ENCODE measurements at places on chromosomes 4 and X.

GRCh38 chr4:184706453-184706852 is 27.4 kb downstream of the CENPU start:
- no peak for DNase-seq

DNA sequence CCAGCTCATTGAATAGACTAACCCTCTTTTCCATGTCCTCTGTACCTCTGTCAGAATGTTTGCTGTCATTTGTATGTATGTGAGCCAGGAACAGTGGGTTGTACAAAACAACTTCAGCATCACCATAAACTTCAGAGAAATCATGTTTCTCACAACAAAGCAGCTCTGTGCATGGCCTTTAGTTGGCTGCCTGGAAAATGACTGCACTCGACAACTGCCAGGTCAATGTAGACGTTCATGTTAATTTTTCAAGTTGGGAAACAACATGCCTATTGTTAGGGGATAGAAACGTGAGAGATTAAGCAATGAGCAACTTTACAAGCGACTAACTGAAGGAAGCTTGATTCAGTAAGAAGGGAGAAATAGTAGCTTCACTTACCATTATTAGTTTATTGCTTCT is 17.9 kb upstream of the CXCL11 start:
- DNase-seq: no peak

- DNase-seq: no peak
Observed at GRCh38 chrX:67353651-67354370, 190.0 kb upstream of the AR start.

DNA sequence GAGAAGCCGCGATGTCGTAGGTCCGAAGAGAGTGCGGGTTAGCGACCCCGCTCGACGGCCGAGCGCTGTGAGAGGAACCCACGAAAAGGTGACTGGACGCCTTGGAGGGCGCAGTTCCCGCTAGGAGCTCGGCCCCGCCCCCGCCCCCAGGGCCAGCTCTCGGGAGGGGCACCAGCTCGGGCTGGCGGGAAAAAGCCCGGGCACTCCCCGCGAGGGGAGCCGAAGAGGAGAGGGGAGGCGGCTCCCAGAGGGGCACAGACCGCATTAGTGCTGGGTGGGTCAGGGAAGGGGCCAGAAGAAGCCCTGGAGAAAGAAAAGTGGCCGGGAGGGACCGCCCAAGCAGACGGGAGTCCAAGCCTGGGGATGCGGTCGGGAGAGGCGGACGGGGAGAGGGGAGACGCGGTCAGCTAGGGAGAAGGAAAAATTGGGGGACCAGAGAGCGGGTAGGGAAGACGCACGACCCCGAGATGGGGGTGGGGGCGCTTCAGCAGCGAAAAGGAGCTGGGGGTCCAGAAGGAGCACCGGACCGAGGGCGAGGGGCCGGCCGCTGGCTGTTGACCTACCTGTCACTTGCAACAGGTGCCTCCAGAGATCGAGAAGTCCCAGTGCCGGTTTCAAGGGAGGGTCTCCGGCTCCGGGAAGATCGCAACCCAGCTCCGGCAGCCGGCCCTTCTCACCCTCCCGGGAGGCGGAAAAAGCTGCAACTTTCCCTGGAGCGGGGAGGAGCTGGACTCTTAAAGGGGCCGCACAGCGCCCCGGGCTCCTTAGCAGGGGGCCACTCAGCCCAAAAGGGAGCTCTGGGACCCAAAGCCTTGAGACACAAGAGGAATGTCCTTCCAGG is at the start of gene SYTL4:
Gene SYTL4, minus strand, starts transcription at position 681 of the 841 bp plus-strand sequence. CDS start 30,084 bp downstream, outside the sequence.
- DNase-seq: no peak

DNA sequence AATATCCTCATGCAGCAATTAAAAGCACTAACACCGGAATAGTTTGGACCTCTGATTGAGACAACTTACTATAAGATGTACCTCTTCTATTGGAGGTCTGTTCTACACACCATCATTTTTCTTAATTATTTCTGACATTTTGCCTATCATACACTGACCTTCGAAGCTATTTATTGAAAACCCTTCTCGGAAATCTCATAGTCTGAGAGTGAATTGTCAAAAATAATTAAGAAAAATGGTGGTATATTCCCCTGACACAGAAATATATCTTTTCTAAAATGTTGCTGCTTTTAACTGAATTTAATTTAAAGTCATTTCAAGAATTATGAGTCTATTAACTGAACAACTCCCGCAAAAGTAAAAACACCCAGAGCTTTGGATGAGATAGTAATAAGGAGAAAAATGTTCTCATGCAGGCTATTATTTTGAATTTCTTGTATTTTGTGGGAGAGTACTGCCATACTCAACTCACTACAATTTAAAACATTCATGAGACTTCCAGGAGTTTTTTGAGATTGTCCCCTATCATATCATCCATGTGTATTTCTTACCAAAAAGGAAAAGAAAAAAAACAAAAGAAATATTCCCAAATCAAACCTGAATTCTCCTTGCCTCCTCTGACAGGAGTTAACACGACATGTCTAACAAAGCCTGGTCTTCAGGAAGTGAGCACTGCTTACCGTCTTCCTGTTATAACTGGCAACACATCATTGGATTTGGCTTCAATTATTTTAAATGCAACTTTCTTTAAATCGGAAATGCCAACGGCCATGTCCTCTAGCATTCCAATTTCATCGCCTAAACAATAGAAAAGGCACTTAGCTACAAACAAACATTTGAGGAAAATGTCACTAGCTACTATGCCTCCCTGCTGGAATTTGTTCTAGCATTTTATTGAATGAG is 485.3 kb downstream of the IL15 start:
- DNase-seq: no peak

DNA sequence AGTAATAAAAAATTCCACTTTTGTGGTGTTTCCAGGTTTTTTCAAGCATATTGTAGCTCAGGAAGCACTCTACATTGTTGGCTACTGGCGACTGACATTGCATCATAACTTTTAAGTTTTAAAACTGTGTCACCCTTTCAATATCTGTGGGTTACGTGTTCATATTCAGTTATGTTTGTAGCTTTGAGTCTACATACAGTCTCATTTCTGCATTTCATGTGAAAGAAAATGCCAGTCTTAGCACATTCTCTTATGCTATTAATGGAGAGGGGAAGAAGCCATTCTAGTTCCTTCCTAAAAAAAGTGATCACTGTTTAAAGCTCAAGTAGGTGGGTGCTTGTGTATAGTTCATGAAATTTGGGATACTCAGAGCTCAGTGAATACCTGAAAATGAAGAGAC is 38.1 kb downstream of the DIAPH2 start:
- DNase-seq: no peak

DNA sequence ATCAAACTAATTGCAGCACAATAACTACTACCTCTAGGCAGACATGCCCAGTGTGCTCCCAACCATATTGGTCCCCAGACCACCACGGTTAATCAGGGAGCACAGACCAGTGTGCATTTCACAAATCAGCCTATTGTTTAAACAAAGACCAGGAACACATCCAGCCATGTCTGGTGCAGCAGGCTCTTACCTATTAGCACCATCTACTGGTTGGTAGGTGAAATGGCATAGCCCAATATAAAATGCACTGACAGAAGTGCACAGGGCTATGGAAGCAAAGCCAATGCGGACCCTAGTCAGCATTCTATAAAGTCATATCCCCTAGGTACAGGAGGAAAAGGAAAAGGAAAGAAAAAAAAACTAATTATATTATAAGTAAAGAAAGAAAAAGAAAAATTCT is 15.5 kb upstream of the CYLC1 start:
- DNase-seq: peak; percentile 60

DNA sequence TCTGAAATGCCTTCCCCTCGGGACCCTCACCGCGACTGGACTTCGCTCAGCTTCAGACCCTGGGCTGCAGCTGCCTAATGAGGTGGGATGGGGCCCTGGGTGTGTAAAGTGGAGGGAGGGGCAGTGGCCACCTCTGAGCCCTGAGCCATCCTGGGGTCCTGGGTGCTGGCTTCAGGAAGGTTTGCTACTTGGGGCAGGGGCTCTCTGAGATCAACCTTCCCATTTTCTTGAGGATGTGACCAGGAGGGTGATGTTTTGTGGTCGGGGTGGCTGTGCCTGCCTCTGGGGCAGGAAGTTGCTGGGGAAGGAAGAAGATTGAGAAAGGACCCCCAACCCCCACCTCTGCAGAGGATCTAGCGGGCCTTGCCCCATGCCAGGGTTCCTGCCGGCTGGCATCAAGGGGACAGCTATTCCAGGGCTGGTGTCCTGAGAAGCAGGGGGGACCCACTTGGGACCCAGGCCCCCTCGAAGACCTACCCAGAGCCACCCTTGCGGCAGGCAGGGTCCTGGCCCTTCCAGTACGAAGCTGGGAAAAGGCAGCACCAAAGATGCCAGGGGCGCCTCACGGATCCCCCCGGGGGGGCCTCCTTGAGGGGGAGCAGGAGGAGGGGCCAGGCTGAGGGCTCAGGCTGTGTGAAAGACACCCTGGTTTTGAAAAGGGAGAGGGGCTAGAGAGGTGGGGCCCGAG is 6.5 kb downstream of the SH3BP2 start:
- no peak for DNase-seq

DNA sequence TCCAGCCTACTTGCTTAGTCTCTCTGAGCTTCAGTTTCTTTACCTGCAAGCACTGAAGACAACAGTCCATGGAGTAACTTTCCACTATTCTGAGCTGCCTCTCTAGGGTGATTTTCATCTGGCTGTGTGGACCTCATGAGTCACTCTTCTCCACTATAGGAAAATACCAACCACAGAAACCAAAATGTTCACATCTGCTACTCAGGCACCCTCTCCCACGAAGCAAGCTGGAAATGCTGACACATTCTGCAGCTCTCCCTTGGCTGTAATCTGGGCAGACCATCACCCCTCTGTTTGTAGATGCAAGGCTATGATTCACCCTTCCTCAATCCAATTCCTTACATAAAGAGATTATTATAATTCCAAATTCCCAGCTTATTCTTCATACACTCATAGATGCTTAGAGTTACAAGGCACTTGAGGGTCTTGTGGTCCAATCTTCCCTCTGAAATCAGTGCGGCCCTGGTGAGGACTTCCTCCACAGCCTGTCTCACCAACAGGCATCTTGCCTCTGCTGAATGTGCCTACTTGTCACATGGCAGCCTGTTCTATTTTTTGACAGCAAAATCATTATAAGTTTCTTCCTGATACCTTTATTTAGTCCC is 97.0 kb upstream of the LNX1 start:
- DNase-seq: no peak

DNA sequence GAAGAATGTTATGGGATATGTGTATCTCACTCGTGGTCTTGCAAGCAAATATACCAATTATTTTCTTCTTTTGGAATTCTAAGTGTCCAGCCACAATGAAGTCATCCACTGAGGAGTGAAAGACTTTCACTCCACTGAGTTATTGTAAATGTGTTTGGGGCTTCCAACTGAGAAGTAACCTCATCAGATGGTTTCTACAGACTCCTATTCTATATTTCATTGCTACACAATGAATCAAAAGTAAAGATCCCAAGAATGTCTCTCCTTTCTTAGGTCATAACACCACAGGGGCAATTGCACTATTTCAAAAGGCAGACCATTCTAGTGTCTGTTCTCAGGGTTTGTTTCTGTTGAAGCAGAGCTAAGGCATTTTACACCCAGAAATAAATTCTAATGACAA is 12.3 kb upstream of the VCX2 start:
- no peak for DNase-seq

GRCh38 chr4:30473225-30473624 is 246.9 kb upstream of the PCDH7 start:
- DNase-seq: no peak

DNA sequence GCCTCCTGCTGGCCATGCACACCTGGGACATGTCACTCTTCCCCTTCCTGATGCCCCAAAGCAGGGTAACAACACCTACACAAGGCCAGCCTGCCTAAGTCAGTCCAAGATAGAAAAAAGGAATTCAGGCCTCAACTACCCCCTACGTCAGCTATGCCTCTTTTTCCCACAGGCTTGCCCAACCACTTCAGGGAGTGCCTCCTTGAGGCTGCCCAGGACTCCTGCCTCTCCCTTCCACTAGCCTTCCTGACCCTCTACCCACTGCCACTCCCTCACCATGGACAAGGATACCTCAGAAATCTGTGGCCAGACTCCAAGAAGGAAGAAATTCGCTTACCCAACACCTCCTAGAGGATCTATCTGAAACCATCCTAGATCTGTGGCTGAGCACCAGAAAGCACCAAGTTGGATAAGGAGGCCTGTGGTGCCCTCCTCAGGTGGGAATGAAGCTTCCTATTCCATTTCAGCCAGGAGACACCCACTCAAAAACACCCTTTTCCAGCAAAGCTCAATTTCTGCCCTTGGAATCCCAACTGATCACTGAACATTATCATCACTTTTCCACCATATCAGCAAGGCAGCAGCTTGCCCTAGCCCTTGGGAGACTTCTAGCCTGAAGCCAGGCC is 1.8 kb downstream of the KDM5C start:
- DNase-seq: no peak

DNA sequence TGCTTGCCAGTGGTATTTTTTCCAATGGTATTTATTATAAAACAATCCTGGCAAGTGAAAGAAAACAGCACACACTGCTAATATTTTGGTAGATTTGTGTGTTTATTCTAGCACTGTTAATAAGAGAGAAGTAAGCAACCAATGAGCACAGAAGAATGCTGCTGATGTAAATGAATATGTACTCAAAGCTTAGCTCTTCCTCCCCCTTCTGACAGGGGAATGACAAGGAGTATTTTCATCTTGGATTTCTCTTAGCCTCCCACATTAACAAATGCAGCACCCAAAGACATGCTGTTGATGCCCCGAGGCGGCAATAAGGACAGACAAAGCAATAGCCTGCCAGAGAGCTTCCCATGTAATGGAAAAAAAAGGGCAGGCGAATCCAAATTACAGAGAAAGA is 18.6 kb downstream of the ARHGAP6 start:
- no peak for DNase-seq

GRCh38 chr4:100189820-100190642 is at the start of gene DDIT4L:
Gene DDIT4L, minus strand, starts transcription at chr4:100190468. Its CDS starts 485 bp downstream, at chr4:100189983.
- DNase-seq: no peak

DNA sequence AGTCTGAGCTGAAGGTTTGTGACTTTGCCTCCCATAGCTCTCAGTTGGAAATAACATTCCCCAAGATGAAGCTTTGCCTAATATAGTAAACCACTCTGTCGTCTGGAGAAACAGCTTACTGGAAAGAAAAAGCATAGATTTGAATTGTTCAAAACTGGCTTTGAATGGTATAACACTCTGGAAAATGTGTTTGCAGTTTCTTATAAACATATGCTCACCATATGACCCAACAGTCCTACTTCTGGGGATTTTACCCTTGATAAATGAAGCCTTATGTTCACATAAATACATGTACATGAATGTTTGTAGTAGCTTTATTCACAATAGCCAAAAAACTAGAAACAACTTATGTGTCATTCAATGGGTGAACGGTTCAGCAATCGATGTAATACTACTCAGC is 10.2 kb downstream of the VEGFD start:
- no peak for DNase-seq

DNA sequence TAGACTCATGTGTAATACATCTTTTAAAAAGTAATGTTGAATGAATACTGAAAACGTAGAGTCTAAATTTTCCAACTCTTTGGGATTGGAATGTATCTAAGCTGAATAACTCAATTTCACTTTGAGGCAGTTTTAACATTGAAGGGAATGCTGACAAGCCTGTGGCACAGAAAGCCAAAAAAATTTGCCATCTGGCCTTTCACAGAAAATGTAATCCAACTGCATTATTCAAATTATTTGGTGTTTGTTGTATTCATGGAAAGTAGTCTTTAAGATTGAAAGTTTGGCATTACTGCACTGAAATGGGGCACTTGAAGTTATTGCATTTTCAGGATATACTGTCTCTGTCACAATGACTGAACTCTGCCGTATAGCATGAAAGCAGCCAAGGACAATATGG is 186.9 kb downstream of the FRMPD4 start:
- DNase-seq: no peak

GRCh38 chr4:19054916-19055315 is 1033.4 kb upstream of the LCORL start:
- DNase-seq: no peak

Data from NCI-H2081 treated with DMSO at 0.1 percent for 48 hours (cell line).